ENCODE measurements at places on chromosomes 1 and 21.

- ATAC-seq, result no peak
Observed at GRCh38 chr1:187114792-187115191, 286.0 kb downstream of the PLA2G4A start.

- no peak for ATAC-seq
Observed at GRCh38 chr21:35338881-35339632, 290.0 kb upstream of the RUNX1 start.

- ATAC-seq, result peak; percentile 100
Observed at GRCh38 chr1:82565146-82565545, 764.4 kb downstream of the ADGRL2 start.

- ATAC-seq, result peak; percentile 78
Observed at GRCh38 chr1:41474490-41475271, 9.8 kb downstream of the EDN2 start.

DNA sequence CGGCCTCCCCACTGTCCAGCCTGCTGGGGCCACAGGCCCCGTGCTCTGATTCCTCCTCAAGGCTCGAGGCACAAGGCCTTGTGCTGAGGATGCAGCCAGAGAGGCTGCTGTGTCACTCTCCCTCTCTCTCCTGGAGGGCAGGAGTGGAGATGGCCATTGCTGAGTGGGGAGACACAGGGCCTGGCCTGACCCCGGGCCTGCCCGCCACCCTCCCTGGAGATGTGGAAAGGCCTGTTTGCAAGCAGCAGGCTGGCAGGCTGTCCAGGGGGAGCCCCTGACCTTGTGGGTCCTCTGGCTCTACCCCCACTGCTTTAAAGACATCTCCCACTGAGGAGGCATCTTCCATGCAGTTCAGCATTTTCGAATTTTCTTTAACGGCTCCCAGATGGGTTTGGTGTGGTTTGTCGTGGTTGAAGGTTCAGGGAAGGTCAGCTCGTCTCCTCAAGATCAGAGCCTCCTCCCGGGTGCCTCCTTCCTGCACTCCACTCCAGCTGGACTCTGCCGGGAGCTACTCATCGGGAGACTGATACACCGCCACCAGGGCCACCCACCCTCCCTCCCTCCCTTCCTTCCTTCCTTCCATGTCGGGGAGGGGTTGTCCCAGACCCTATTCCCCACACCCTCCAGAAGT is 69.1 kb downstream of the SPSB1 start:
- ATAC-seq, result no peak

DNA sequence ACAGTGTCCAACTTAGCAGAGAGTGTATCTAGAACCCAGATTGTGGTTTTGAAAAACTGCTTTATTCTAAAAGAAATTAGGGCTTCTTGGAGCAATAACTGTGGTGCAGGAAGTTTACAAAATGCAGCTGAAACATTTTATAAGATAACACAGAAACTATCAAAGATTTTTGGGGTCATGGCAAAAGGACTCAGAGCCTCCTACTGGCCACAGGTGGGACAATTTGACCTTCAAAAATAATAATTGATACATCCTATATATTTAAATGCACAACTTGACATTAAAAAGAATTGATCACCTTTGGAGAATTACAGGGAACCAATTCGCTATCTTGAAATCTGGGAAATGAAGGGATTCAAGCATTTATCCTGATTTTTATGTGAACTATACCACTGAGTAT is 235.2 kb downstream of the RPS6KC1 start:
- ATAC-seq, result no peak

DNA sequence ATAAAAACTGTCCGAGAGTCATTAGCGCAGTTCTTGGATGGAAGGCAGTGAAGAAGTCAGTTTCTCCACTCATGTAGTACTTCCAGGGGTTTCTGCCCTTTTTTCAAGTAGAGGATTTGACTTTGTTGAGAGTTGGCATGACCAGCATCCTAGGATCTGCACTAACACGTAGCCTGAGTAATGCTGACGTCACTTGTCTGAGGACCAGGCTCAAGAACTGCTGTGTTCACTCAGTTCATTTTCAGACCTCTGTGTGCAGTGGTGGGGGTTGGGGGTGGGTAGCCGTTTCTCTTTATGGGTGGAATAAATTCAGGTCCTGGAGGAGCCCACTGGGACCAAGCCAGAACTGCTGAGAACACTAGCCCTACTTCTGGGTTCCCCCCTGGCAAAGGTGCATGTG is 53.3 kb downstream of the MRPS6 start:
- ATAC-seq, result no peak

- ATAC-seq, result no peak
Observed at GRCh38 chr1:236280438-236281197, 1.1 kb downstream of the ERO1B start.

- peak; percentile 72 for ATAC-seq
Observed at GRCh38 chr1:46489638-46490405, at the start of gene DMBX1. TSS of gene DMBX1 (plus strand) at chr1:46489836. CDS start at chr1:46507011, 17,175 bp downstream.

DNA sequence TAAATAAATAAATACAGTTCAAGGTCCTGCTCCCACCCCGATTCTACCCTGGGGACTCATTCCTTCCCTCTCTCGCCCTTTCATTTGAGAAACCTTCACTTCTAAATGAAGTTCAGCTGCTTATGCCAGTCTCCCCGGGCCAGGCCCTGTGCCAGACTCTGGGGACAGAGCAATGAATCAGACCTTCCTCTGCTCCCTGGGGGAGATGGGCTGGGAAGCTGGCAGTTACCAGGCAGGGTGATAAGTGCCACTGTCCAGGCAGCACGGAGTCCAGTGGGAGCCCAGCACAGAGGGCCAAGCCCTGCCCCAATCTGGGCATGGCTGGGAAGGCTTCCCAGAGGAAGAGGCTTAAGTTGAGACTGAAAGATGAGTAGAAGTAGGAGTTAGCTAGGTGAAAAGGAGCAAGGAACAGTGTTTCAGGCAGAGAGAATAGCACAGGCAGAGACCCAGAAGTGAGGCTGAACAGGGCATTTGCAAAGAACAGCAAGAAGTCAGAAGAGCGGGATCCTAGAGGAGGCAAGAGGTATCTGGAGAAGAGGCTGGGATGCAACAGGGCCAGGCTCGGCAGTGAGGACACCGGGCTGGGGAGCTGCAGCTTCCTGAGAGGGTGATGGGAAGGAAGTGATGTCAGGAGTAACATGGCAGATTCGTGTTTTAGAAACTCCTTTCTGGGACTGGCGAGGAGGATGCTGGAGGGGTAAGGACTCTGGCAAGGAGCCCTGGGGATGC is 13.5 kb downstream of the KCNQ4 start:
- peak; percentile 54 for ATAC-seq

DNA sequence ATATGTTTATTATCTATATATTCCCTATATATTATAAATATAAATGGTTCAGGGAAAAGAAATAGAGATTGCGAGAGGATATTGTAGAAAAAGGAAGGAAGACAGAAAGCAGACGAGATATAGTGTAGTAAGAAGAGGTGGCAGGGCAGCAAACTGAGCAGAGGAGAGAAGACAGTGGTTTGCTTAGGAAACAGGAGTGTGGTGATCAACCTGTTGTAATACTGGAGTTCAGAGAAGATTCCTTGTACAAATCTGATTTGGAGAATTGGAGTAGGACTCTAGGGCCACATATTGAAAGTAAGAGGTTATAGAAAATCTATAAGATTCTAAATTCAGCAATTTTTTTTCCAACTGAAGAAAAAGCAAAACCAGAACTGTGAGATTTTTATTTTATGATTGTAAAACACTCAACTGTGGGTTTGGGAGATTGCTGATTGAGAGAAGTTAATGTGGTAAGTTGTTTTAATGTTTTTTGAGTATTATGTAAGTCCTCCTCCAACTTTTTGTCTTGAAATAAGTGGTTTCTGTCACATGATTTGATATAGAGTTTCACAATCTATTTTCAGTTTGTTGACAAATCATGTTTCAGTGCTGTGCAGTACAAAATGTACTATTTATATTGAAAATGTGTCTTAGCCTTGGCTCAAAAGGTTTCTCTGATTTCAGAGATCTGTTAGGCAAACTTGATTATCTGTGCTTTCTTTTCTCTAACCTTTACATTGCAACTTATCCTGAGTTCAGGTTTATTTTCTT is 9.6 kb upstream of the AMY2B start:
- ATAC-seq, result no peak

DNA sequence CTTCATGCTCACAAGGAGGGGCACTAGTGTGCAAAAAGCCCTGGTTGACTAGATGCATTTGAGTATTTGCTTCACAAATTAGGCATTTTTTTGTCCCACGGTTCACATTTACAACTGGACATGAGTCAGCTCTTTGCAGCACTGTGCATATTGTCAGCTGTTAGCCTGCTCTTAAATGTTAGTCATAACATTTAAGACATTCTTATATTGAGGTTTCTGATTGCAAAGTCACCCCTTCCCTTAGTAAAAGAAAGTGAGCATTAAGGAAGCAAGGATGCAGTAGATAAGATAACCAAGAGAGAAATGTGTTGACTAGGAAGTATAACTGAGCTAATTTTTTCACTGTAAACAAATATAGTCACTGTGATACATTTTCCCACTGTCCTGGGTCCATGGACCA is 132.6 kb upstream of the CTTNBP2NL start:
- no peak for ATAC-seq

GRCh38 chr1:74427681-74428080 is 84.7 kb downstream of the LRRC53 start:
- no peak for ATAC-seq

DNA sequence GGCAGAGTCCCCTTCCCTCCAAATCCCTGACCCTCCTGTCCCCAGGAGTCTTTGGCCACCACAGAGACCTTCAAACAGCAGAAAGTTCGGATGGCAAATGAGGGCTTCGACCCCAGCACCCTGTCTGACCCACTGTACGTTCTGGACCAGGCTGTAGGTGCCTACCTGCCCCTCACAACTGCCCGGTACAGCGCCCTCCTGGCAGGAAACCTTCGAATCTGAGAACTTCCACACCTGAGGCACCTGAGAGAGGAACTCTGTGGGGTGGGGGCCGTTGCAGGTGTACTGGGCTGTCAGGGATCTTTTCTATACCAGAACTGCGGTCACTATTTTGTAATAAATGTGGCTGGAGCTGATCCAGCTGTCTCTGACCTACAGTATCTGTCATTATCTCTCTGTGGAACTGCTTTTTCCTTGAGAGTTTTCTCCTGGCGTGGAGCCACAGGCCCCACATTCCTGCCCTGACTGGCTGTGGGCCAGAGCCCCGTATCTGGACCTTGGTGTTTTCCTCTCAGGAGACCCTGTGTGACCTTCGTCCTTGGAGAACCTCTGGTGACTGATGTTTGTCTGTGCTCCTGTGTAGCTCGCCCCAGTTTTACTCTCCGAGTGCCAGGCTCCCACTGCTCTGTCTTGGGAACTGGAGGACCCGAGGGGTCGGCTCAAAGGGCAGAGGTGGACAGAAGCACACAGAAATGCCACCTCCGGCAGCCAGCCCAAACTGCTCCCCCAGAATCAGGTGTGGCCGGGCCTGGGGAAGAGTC is 4.8 kb downstream of the SLC27A3 start:
- no peak for ATAC-seq

- ATAC-seq, result no peak
Observed at GRCh38 chr1:16461681-16462080, 21.2 kb downstream of the NECAP2 start.

GRCh38 chr1:230328342-230329015 is 97.7 kb downstream of the PGBD5 start:
- no peak for ATAC-seq

- ATAC-seq, result no peak
Observed at GRCh38 chr1:158283965-158284364, 5.8 kb upstream of the CD1C start.

DNA sequence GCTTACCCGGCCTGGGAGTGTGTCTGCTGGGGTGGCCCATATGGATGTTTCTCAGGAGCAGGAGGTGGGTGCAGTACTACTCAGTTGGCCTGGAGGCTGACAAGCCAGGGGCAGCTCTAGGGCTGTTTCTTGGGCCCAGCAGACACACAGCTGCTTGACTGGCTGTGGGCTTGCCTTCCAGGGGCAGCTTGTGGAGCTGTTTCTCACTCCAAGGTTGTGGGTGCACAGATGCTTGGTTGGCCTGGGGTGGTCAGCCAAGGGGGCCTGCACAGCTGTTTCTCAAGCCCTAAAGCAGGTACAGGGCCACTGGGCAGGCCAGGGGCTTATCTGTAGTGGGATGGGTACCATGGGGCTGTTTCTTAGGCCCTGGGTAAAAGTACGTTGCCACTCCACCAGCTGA is 1078.1 kb upstream of the ADGRL2 start:
- ATAC-seq, result no peak

DNA sequence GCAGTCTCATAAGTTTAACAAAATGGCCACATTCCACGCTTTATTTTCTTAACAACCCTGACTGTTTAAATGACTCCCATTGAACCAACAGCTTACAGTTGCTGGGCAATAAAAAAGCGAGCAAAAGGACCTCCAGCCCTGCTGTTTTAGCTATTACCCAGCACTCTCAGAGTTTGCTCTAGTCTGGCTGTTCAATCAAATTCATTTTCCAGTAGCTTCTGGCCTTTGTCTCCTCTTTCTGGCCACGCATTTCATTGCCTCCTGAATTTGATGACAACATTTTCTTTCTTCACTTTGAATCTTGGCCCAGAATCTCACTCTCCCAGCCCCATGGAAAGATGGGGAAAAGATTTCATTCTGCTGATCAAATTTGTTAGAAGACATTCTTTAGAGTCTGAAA is 44.1 kb upstream of the DOCK7 start:
- peak; percentile 32 for ATAC-seq

DNA sequence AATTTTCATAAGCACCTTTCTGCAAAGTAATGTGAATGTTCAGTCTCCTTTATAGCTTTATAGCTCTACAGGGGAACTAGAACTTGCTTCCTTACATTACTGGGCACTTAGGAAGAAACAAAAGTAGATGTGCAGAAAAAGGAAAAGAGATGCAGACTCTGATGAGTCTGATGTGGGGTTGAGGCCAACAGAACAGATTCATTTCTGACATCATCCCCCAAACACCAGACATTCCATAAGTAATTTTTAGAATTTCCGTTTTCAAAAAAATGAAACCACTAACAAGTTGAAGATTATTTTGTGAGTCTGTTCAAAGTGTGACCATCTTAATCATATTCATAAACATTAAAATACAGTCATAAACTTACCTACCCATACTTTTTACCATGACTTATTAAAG is 96.0 kb downstream of the NRIP1 start:
- no peak for ATAC-seq

DNA sequence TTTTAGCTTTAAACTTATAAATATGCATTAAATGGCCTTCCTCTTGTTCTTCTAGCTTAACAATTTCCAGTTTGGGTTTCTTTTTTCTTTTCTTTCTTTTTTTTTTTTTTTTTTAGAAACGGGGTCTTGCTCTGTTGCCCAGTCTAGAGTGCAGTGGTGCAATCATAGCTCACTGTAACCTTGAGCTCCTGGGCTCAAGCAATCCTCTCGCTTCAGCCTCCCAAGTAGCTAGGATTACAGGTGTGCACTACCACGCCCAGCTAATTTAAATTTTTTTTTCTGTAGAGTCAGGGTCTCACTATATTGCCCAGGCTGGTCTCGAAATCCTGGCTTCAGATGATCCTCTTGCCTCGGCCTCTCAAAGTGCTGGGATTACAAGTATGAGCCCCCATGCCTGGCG is 37.9 kb upstream of the RUNX3 start:
- ATAC-seq, result no peak
